ENCODE measurements at places on chromosomes 3 and 15. TPM values are rescaled to one million over a fixed set of nuclear protein-coding genes. Genes with fewer than 3 reads are reported as not detected.

DNA sequence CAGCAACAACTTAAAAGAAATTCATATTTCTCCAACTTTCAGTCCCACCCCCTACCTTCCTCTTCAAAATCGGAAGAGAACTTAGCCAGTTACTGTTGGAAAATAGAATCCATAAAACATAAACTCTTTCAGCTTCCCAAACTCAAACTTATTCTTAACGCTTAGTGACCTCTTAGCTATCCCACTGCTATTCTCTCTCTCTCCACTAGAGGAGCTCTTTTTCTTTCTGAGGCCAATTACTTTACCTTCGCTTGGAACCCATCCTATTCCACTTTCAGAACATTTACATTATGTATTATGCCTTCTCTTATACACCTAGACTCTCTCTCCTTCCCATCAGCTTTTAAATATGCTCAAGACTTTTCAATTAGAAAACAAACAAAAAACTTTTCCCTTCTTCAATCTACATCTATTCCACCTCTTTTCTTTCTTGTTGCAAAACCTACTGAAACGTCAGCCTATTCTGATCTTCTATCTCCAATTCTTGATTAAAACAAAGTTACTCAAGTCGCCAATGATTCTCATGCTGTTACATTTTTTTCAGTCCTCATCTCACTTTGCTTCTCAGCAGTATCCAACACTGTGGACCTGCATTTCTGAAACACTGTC is 13.4 kb upstream of the GHSR start:
- DNase-seq: peak; percentile 10

DNA sequence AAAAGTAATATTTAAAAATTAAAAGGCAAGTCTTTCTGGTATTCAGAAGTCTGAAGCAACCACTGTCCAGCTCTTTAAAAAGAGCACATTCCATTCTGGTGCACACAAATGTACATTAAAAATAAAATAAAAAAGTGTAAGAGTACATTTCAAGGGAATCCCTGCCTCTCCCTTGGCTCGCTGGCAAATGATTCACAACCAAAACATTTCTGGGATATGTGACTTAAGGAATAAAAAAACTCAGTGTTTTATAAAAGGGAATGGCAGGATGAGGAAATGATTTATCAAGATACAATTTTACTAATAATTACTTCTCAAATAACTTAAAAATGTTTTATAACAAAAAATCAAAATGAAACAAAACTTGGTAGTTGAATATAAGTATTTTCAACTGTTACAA is 23.8 kb upstream of the ANXA2 start:
- DNase-seq: peak; percentile 89

DNA sequence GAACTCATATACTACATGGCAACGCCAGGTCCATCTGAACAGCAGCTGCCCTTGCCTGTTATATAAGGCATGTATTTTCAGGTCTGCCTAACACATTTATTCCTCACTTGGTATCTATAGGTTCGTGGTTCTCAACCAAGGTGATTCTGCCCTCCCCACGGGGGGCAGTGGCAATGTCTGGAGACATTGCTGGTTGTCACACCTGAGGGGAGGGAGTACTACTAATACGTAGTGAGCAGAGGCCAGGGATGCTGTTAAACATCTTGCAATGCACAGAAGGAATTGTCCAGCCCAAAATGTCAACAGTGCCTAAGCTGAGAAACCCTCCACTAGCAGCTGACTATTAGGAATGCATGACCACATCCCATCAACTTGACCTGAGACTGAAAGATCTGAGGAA is 32.6 kb downstream of the ADAMTS9 start:
- DNase-seq: no peak

DNA sequence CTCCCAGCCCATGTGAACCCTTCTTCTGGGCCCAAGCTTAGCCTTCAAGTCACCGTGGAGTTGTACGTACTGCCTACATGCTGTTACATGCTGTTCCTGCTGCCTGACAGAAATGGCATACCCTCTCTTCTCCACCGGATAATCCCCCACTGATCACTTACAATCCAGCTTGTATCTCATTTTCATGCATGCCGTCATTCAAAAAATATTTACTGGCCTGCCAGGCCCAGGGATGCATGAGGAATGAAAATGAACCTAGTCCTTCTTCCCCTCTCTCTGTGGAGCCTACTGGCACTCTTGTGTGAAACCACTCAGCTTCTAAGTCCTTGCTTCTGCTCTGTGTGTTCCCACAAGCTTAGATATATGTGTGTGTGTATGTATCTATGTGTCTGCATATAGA is 60.6 kb downstream of the WNT5A start:
- peak; percentile 29 for DNase-seq

- no peak for DNase-seq
These were observed 833.0 kb upstream of the CADM2 start for GRCh38 chr3:84125760-84126159.

DNA sequence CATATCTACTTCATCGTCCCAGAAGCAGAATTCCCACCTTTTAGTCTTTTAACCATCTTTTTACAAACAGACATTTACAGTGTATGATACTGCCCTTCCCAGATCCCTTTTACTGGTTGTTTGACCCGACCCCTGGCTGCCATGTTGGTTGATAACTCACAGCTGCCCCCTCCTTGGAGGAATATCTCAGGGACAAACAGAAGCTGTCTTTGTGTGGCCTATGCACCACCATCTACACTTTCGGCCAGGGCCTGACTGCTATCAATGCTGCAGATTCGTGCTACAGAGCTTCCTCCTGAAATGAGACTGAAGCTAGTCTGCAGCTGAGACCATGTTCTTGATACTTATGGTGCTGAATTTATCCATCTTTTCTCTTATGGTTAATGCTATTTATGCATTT is 6.6 kb upstream of the POLQ start:
- no peak for DNase-seq

DNA sequence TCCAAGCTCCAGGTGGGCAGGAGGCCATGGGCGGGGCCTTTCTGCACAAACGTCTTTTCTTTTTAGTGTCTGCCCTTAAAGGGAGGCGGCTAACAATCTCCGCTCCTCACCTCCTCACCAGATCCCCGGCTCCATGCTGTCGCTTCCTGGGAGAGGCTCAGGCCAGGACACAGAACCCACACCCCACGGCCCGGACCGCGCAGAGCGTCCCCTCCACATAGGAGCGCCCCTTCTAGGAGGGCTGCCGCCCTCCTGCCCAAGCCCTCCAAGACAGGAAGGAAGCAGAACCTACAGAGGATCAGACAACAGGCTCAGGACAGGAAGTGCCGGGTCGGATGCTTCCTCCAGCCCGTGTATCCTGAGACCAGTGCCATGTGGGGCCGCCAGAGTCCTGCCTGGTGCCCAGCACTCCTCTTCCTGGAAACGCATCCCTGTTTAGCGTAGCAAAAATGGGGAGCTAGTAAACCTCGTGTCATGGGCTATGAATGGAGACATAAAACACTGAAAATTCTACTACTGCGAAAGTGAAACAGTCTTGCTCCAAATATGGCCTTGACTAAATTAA is 83.2 kb upstream of the ATP10A start:
- no peak for DNase-seq

DNA sequence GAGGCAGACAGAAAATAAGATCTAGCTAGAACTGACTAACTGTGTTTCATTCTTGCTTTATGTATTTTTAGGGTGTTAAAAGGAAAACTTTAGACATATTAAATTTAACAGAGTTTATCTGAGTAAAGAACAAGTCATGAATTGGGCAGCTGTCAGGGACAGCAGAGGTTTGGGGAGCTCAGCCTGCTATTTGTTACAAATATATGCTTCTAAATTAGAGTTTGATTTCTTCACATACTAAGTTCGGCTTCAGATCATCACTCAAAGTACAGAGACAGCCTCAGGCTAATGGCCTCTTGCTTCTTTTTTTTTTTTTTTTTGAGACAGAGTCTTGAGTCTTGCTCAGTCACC is 21.9 kb downstream of the EFCC1 start:
- DNase-seq: no peak

DNA sequence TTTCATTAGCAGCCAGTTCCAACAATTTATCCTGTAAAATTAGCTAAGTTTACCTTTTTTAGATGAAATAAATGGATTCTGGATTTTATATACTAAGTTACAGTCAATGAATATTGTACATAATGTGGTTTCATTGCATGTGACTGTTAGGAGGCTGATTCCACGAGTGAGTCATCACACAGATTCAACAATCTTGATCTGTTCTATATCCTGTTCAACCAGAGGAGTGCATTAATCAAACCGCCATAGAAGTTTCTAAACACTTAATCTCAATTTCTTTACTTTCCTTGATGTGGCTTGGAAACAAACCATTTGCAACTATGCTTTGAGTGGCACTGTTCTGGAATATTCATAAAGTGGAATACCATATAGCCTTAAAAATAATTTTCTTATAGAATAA is 15.3 kb downstream of the DNAJC13 start:
- peak; percentile 93 for DNase-seq

- DNase-seq: peak; percentile 79
These were observed 70.8 kb downstream of the RAB11A start for GRCh38 chr15:65939901-65940617.

DNA sequence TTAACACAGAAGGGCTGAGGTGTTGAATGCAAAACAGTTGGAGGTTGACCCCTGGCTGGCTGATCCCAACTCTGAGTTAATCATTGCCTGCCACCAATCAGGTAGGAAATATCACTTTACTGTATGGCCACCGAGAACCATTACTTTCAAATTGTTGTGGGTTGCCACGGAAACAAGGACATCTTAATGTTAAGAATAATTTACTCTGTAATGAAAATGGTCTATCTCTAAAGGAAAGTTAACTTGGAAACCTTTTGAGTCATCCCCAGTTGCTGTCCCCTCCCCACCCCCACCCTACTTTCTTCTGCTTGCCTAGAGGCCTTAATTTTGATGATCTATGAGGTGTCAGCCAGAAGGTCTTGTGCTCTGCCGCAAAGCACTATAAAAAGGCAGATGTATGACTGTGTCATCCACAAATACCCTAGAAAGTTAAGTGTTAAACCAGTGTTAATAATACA is 78.7 kb upstream of the SNRK start:
- peak; percentile 23 for DNase-seq

- peak; percentile 43 for DNase-seq
These were observed 111.8 kb upstream of the DPH6 start for GRCh38 chr15:35657679-35658311.

GRCh38 chr3:12467746-12468145 is 16.5 kb upstream of the TSEN2 start:
- no peak for DNase-seq

- no peak for DNase-seq
These were observed 14.5 kb upstream of the PLXND1 start for GRCh38 chr3:129620828-129621559.

GRCh38 chr15:78709263-78709882 is 68.4 kb upstream of the CHRNB4 start:
- peak; percentile 7 for DNase-seq

GRCh38 chr15:29680465-29681165 is 141.7 kb downstream of the TJP1 start:
- no peak for DNase-seq

GRCh38 chr3:18295171-18295920 is 129.8 kb downstream of the SATB1 start:
- DNase-seq: peak; percentile 46

- DNase-seq: peak; percentile 52
These were observed 3.2 kb upstream of the MME start for GRCh38 chr3:155076888-155077287.

GRCh38 chr3:81173514-81173913 is 587.9 kb downstream of the GBE1 start:
- no peak for DNase-seq

- no peak for DNase-seq
These were observed 6.0 kb downstream of the C3orf62 start for GRCh38 chr3:49271047-49271446.

DNA sequence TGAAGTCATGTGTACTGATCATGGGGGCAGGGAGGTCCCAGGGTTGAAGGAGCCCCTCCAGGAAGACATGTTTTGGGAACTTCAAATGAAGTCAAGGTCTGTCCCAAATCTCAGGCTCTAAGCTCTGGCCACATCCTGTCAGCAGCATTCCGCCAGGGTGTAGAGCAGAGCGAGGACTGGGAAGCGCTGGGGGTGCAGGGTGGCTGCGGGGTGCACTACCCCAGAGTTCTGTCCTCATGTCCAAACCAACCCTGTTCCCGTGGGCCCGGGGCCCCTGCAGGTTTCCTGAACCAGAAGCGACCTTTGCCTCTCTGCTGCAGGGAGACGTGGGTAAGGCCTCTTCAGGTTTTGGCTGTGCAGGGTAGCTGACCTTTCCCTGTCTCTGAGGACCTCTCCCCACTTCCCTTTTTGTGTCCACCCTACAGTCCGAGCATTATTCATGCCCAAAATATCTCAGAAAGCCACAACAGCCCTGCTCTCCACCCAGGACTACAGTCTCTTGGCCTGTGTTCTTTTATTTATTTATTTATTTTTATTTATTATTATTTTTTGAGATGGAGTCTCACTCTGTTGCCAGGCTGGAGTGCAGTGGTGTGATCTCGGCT is 26.6 kb upstream of the FLNB start:
- no peak for DNase-seq

GRCh38 chr15:27723821-27724220 is 375.3 kb downstream of the OCA2 start:
- no peak for DNase-seq

- no peak for DNase-seq
These were observed 177.2 kb downstream of the CBLB start for GRCh38 chr3:105691633-105692032.

DNA sequence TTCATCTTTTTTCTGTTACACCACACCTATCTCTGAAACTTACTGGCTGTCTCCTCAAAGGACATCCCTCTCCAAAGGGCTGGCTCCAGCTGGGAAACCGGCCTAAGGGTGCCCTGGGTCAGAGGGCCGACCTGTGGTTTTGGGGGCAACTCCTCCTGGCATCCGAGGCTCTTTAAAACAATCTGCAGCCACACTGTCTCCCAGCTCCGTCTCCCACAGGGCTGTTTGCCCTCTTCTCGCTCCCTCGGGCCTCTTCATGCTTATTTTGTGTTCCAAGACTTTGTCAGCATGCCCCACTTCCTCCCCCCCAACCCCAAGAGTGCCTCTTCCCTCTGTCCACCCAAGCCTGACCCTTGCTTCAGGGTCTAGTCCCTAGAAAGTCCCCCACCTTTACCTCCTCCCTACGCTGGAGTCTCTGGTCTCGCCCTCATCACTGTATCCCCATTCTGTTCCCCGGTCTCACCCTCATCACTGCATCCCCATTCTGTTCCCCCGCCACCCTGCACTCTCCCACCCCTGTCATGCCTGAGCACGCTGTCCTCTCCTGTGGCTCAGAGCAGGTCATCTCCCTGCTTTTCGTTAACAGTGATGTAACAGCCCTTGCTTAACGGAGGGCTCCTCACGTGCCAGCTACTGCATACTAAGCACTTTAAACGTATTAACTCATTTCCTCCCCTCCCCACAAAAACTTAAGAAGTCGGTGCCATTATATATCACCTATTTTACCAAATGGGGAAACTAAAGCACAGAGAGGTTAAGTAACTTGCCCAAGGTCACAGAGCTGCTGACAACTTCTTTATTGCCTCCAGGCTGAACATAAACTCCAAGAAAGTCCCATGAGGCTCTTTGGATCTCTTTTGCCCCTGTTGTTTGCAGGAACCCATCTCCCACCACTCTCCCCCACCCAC is 1.1 kb upstream of the CSK start:
- DNase-seq: peak; percentile 28

- DNase-seq: no peak
These were observed 80.1 kb upstream of the PTX3 start for GRCh38 chr3:157356541-157356940.

GOLGA8G gene
- not detected for total RNA-seq

MAP2K5 gene
- 1.6 TPM for total RNA-seq

KY gene
- total RNA-seq: under 0.01 TPM

DNAJA4 gene
- 0.18 TPM for total RNA-seq

ZNF385D gene
- 0.28 TPM for total RNA-seq

CADPS gene
- total RNA-seq: not detected

KNG1 gene
- not detected for total RNA-seq

ONECUT1 gene
- not detected for total RNA-seq

NEK10 gene
- 6.6 TPM for total RNA-seq

CCRL2 gene
- total RNA-seq: 0.28 TPM

MIX23 gene
- total RNA-seq: 10.0 TPM

EIF4E3 gene
- total RNA-seq: 0.72 TPM

HYKK gene
- 5.6 TPM for total RNA-seq

Data from IMR-90 (cell line).